Activated T-helper 1 cell treated with Interleukin-2 at 50 U/mL for 16 hours (primary cell): ENCODE measurements at places on chromosomes 5 and 9.
A peak's percentile ranks its signal among the peaks of the same experiment; 100 is the strongest.

GRCh38 chr5:59040804-59041201 lies 457.9 kb downstream of the RAB3C start:
- DNase-seq: no peak

- DNase-seq: no peak
Measured at GRCh38 chr9:98924946-98925820, 18.5 kb upstream of the COL15A1 start.

DNA sequence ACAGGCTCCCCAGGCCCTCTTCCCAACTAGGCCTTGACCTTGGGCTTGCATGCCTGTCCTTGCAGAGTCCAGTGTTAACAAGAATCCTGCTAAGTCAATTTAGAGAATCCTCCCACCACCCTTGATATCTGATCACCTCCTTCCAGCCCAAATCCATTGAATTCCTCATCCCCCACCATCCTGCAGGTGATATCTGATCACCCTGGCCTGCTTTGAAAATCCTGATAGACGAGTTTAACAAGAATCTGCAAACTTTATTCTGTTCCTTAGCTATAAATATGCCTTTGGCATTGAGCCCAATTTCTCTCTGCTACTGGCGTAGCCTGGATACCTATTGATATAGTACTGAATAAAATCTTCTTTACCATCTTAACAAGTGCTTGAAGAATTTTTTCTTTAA lies 125.5 kb downstream of the DIRAS2 start:
- DNase-seq: no peak

GRCh38 chr5:1144089-1144488 lies 32.2 kb upstream of the SLC12A7 start:
- DNase-seq: no peak

DNA sequence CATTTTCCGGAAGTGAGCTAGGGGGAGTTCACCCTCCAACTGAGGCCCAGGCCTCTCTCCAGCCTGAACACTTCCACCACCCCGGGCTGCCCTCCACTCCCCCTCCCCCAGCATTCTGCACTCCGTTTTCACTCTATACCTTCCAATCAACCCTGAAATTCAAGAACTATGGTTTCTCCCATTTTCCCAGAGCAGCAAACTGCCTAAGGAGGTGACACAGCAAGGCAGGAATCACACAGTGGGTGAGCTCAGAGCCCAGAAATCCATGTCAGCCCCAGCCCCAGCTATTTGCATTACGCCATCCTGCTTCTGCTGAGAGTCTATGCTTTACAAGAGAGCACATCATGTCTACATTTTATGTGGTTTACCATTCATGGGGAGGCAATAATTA lies 11.9 kb downstream of the MSX2 start:
- DNase-seq: no peak

- no peak for DNase-seq
Measured at GRCh38 chr5:54619731-54620130, 102.2 kb downstream of the SNX18 start.

- DNase-seq: no peak
Measured at GRCh38 chr9:87178302-87178701, 231.0 kb upstream of the GAS1 start.

DNA sequence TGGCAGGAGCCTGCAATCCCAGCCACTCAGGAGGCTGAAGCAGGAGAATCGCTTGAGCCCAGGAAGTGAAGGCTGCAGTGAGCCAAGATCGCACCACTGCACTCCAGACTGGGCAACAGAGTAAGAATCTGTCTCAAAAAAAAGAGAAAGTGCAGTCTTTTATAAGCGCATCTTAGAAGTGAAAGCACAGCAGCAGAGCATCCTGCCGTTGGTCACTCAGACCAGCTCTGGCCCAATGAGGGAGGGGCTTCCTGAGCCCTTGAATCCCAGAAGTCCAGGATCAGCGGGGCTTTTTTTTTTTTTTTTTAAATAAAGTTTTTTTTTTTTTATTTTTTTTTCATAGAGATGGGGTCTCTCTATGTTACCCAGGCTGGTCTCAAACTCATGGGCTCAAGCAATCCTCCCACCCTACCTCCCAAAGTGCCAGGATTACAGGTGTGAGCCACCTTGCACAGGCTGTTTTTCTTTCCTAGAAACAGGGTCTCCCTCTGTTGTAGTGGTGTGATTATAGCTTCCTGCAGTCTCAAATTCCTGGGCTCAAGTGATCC lies 42.3 kb downstream of the NAIF1 start:
- no peak for DNase-seq

GRCh38 chr5:103889500-103890209 lies 327.1 kb upstream of the NUDT12 start:
- DNase-seq: no peak

GRCh38 chr5:134458234-134459009 lies 46.7 kb upstream of the CDKN2AIPNL start:
- no peak for DNase-seq

DNA sequence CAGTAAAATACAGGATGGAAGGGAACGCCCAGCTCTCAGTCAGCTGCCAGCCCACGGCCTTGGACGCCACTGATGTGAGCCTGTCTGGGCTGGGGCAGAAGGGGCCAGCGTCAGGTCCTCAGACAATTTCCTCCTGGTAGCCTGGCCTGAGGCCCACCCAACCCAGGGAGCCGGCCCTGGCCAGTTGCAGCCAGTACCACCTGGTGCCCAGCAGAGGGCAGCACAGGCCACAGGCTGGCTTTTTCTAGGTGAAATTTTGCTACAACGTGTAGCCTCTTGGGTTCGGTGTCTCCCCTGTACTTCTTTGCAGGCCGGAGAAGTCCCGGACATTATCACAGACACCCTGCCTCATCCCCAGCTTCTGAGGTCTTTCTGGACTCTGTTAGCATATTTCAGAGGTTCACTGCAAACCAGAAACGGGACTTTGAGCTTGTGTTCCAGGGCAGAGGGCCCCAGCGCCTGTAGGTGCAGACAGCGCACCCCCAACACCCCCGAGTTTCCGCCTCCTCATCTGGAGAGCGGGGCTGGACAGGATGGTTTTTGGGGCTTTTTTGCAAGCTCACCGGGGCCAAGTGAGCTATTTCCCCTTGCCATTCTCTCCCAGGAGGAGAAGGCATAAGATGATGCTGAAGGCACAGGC lies 45.9 kb upstream of the KCNMB1 start:
- DNase-seq: peak; percentile 19

DNA sequence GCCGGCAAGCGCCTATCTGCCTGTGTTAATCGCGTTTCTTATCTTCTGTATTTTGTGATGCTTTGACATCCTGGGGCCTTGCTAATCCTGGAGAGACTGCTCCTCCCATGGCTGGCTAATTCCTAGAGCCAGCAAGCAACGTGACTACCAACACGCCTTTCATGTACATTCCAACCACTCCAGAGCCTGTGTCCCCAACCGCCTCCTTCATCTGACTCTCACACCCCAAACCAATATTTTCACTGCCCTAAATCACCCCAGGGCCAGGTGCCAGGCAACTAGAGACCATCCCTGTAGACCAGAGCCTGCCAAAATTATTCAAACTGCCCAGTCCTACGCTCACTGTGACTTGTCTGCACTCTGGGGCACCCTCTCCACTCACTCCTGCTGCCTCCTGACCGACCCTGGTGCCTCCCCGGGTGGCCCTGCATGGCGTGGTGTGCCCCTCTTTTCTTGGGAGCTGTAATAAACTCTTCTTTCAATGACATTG lies 50.5 kb upstream of the COL5A1 start:
- DNase-seq: no peak

DNA sequence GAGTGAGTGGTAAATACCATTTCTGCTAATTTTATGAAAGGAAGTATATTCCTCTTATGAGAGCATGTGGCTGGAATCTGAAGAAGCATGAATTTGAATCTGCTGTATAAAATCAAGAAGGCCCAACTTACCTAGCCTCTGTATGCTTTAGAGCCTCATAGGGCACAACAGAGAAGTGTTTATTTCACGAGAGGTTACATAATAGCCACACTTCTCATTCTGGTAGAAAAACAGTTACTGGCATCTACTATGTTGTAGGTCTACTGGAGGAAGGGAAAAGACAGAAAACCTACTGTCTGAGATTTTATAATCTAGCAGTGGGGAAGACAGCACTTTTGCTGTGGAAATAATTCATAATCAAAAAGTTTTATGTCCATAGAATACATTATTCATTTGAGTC lies 172.6 kb upstream of the ZNF608 start:
- DNase-seq: no peak

- DNase-seq: no peak
Measured at GRCh38 chr9:123343443-123344191, 12.4 kb upstream of the CRB2 start.

GRCh38 chr9:99515093-99515492 lies 293.0 kb downstream of the SEC61B start:
- DNase-seq: no peak

DNA sequence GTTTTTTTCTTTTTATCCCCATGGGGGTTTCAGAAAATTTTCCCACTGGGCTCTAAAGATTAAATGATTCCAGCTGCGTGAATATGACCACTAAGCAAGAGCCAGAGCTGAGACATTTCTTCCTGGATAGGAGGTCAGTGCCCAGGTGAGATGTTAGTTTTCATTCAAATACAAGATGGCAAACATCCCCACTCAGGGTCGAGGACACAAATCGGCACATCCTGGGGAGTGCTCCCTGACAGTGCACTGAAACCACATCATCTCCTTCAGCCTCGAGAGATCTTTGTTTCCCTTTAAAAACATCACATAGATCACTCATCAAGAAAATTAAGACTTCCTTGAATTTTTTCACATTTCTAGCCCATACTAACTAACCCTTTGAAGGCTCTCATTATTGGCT lies 273.2 kb upstream of the PANK3 start:
- no peak for DNase-seq

DNA sequence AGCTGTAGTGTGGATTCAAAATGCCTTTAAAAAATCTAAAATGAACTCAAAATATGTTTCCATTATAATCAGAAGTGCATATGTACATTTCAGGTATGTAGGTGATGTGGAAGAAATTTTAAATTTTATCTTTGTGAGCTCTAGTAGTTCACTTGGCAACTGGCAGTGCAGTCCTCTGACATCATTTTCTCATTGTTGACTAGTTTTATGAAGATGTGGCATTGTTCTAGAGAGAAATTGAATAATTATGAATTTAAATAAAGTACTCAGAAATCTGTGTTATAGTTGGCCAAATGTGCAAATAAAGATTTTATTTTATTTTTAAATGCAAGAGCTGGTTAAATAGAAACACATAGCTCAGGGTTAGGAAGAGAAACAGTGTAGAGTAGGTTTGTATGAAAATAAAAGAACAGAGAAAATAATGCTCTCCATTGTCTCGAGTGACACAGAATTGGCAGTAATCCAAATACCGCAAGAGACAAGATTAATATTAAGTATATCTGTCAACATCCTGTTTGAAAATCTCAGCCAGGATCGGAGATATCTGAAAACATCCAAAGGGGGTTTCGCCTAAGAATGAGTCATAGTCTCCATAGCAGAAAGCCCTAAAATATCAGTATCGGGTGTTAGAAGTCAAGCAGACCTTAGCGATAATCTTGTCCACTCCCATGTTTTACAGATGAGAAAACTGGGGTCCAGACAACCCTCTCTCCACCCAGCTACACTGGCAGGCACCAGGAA lies 189.4 kb downstream of the CCDC192 start:
- no peak for DNase-seq

DNA sequence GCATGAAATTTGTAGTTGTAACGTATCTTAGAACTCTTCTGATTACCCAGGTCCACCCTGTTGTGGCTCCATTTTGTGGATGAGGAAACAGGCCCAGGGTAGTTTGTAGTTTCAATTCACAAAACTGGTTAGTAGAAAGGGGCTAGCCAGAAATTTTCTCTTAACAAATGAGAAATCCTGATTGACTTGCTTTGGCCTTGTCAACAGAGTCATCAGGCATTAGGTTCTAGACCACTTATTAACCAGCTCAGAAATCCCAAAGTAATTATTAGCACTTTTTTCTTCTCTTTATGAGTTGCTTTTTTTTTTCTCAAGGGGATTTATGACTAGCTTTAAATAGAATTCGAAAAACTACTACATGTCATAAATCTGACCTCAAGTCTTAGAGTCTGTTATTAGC lies 160.2 kb downstream of the SH3GL2 start:
- DNase-seq: no peak

GRCh38 chr9:136799854-136800657 lies 3.9 kb downstream of the CCDC183 start:
- peak; percentile 88 for DNase-seq

GRCh38 chr5:22390888-22391287 lies 462.3 kb downstream of the CDH12 start:
- DNase-seq: no peak

GRCh38 chr9:8179381-8180053 lies 379.9 kb upstream of the DMAC1 start:
- DNase-seq: no peak

DNA sequence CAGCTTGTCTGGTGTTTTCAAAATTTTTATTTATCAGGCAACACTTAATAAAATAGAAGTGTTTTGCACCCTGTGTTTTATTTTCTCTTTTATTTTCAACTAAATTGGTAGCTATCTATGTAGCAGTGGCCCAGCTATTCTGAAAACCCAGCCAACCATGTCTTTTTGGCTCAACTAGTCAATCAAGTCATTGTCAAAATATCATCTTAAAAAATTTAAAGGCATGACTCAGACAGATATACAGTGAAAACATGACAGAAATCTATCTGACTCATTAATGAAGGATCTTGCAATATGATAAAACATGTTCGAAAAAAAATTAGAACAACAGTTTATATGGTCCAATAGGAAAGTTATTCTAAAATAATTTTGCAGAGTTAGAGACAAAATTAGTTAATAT lies 75.1 kb downstream of the HSD17B4 start:
- DNase-seq: no peak
